ENCODE measurements at places on chromosomes 3 and 15.

GRCh38 chr3:9397906-9398699 lies 688 bp downstream of the SETD5 start:
- peak; percentile 42 for DNase-seq

DNA sequence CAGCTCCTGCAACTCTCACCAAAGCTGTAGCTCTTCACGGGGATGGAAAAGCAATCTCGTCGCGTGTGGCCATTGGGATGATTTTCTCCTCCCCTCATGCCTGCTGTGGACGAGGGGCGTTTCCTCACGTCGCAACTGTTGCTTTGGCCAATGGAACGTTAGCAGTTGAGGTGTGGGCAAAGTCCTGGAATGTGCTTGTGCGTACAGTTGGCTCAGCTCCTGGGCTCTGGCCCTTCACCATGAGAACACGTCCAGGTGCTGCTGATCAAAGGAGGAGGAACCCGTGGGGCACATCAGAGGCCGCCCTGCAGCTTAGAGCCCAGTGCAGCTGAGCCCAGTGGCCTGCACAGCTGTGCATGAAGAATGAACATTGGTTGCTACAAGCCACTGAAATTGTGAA lies 186.1 kb downstream of the TJP1 start:
- no peak for DNase-seq

DNA sequence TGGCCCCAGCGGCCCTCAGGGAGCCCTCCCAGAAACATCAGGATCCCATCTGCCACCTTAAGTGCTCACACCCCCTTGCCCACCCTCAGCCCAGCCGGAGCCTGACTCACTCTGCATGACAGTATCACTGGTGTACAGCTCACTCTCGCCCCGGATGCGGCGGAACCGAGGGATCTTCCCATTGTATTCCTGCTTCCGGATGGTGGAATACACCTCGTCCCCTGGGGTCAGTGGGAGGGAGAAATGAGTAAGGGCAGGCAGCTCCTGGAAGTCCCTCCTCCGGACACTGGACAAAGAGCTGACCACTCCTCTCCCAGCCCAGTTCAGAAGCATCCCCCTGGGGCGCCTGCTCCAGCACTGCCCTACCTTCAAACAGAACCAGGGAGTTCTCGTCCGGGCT lies 16.5 kb downstream of the SEMA7A start:
- DNase-seq = no peak

GRCh38 chr3:166283840-166284239 lies 446.6 kb upstream of the BCHE start:
- no peak for DNase-seq

- DNase-seq = no peak
Measured at GRCh38 chr3:178546079-178546478, 9.8 kb downstream of the KCNMB2 start.

Data from activated CD4-positive, alpha-beta memory T cell treated with anti-CD3 and anti-CD28 coated beads, Interleukin-2, amount 10 ng/mL, durations not matched to agents 7 days and 5 days (primary cell).